Right atrium auricular region (tissue), 2 donors: ENCODE measurements at places on chromosomes 7 and 10.
A peak's percentile ranks its signal among the peaks of the same experiment; 100 is the strongest.

DNA sequence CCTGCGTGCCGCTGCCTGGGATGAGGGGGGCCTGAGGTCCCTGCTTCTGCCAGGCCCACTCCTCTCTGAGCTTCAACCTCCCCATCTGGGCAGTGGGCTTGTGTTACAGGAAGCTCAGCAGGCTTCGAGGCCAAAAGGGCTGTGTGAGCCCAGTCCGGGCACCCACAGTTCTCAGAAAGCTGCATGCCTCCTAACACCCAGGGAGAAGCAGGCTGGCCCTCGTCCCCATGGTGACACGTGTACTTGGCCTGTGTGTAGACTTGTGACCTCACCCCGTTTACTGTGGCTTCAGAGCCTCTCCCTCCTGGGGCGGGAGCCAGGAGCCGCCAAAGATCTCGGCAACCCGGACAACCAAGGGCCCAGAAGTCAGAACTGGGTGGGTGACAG, 2.2 kb upstream of the GRIFIN start:
- peak overlapping the region; percentile 22 for H3K4me3 ChIP-seq
- H3K4me1 ChIP-seq, result no peaks in the 10 kb centered on the region
- peak; percentile 85 for DNase-seq
- H3K27ac ChIP-seq, result no peak overlapping the region
- H3K36me3 ChIP-seq, result no peaks in the 10 kb centered on the region

GRCh38 chr10:93131986-93132385, 58.3 kb downstream of the CYP26A1 start:
- no peaks in the 10 kb centered on the region for H3K36me3 ChIP-seq
- no peak overlapping the region for H3K4me3 ChIP-seq
- H3K4me1 ChIP-seq, result no peaks in the 10 kb centered on the region
- no peak overlapping the region for H3K27ac ChIP-seq
- no peak for DNase-seq

DNA sequence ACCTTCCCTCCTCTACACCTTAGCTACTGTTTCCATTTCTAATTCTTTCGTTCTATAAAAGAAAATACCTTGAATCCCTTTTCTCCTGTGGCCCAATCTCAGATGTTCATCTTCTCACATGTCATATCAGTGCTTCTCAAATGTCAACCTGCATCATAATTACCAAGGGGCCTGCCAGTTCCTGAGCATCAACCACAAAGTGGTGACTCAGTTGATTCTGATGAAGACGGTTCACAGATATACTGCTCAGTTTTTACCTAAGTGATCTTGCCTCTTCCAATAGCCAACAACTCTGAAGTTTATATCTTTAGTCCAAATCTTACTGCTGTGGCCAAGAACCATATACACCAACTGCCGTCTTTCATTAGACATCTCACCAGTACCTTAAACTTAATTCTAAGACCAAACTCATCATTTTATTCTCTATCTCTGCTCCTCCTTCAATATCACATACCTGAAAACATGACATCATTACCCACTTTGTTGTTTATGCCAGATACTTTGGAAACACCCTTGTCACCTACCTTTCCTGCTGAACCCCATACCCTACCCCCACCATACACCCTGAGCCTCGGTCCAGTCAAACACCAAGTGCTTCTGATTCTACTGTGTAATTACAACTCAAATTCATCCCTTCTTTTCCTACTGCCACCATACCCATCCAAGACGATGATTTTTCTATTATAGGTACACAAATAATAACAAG, 115.5 kb downstream of the LMBR1 start:
- no peaks in the 10 kb centered on the region for H3K4me1 ChIP-seq
- no peak for DNase-seq
- no peaks in the 10 kb centered on the region for H3K36me3 ChIP-seq
- H3K27ac ChIP-seq, result no peak overlapping the region
- H3K4me3 ChIP-seq, result no peak overlapping the region
- no peaks in the 10 kb centered on the region for H3K27me3 ChIP-seq

DNA sequence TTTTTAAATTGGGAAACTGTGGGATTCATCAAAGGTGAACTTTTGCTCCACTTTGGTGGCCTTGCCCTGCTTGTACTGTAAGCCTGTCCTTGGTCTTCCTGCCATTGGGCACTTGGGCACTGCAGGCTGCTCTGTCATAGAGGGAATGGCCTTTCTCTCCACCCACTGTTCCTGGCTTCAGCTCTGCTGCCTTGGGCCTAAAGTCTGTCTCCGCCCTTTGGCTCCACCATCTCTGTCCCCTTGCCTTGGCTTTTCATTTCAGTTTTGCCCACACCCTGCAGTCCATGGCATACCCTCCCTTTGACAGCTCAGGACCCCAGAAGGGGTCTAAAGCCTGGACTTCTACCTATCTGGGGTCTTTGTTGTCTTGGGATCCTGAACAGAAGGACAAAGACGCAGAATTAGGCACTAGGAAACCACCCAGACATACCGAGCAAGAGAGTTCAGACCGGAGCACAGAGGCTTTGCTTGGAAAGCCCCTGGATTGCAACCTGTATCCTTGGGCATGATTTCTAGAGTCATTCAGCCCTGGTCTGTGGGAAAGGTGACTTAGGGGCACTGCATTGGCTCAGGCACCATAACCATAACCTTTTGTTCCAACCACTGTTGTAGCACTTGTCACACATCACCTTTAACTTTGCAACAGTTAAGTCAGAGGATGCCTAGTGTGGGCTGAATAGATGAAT, 5.2 kb upstream of the ARHGAP22 start:
- peaks cover 6% of the 10 kb centered on the region for H3K4me1 ChIP-seq
- no peaks in the 10 kb centered on the region for H3K27me3 ChIP-seq
- no peaks in the 10 kb centered on the region for H3K36me3 ChIP-seq
- H3K27ac ChIP-seq, result no peak overlapping the region
- DNase-seq, result no peak

DNA sequence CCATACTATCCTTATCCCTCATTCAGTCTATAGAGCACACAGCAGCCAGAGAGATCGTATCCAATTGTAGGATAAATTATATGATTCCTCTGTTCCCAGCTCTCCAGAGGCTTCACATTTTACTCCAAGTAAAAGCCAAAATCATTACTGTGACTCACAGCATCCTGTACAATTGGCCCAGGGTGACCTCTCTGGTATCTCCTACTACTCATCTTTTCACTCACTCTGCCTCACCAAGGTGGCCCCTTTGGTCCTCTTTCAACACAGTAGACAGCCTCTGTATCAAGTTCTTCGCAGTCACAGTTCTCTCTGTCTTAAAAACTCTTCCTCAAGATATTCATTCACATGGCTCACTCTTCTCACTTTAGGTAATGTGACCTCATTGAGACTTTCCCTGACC, 72.6 kb upstream of the LSM8 start:
- no peaks in the 10 kb centered on the region for H3K27me3 ChIP-seq
- H3K4me1 ChIP-seq, result no peaks in the 10 kb centered on the region
- H3K27ac ChIP-seq, result no peak overlapping the region
- H3K36me3 ChIP-seq, result no peaks in the 10 kb centered on the region

- DNase-seq, result no peak
- no peaks in the 10 kb centered on the region for H3K27me3 ChIP-seq
- H3K36me3 ChIP-seq, result no peaks in the 10 kb centered on the region
Observed at GRCh38 chr7:156438011-156438410, 202.6 kb upstream of the RNF32 start.

DNA sequence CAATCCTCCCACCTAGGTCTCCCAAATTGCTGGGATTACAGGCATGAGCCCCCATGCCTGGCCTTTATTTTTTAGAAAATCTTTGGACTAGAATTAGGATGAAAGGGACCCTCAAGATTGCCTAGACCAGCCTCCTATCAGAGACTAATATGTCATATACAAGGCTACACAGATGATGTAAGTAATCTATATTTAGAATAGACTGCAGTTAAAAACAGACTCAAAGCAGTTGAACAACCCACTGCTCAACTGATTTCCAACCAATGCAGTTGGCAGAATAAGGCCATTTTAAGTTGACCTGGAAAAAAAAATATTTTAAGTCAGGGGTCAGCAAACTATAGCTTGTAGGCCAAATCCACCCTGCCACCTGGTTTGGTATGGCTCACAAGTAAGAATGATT, 27.7 kb downstream of the PSPH start:
- no peaks in the 10 kb centered on the region for H3K27me3 ChIP-seq
- no peaks in the 10 kb centered on the region for H3K36me3 ChIP-seq
- no peak overlapping the region for H3K27ac ChIP-seq
- H3K4me3 ChIP-seq, result no peak overlapping the region
- DNase-seq, result no peak
- no peaks in the 10 kb centered on the region for H3K4me1 ChIP-seq

- DNase-seq, result no peak
- H3K36me3 ChIP-seq, result no peaks in the 10 kb centered on the region
- H3K4me1 ChIP-seq, result no peaks in the 10 kb centered on the region
- no peaks in the 10 kb centered on the region for H3K27me3 ChIP-seq
- no peak overlapping the region for H3K4me3 ChIP-seq
Observed at GRCh38 chr7:87312215-87312865, 33.1 kb upstream of the CROT start.

DNA sequence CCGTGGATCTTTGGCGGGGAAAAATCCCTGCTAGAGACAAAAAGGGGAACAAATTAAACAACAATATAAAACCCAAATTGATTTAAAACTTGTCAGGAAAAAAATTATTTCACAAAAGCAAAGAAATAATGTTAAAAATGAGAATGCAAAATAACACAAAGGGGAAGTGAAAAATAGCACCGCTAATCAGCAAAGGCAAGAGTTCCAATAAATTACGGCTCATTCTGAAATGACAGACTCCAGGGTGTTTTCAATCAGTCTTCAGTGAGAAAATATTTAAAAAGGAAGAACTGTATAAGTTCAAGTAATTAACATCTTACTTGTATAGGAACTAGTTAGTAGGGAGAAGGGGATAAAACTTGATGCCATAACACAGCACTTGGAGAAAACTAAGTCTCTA, 336.8 kb downstream of the LRRTM3 start:
- H3K27ac ChIP-seq, result no peak overlapping the region
- no peak overlapping the region for H3K4me3 ChIP-seq
- DNase-seq, result no peak
- H3K4me1 ChIP-seq, result no peaks in the 10 kb centered on the region
- no peaks in the 10 kb centered on the region for H3K27me3 ChIP-seq

DNA sequence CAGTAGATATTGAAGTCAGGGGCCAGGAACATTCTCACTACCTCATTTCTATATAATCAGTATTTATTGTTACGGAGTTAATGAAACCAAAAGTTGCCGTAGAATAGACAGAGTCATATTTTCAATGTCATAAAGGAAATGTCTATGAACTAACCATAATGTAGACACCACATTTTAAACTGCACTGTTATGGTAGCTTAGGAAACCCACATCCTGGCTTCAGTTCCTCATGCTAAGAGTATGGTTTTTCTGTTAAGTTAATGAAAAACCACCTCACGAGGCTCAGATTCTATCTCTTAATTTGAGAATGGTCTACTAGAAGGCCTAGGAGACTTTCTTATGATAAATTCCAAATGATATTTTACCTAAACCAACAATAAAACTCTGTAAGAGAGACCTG, 166.5 kb downstream of the TMEM26 start:
- no peak overlapping the region for H3K4me3 ChIP-seq
- no peak for DNase-seq
- no peaks in the 10 kb centered on the region for H3K4me1 ChIP-seq

GRCh38 chr10:98433371-98433770, 13.4 kb downstream of the HPS1 start:
- no peak overlapping the region for H3K4me3 ChIP-seq
- peaks cover 5% of the 10 kb centered on the region for H3K4me1 ChIP-seq
- H3K36me3 ChIP-seq, result peaks cover 64% of the 10 kb centered on the region
- H3K27me3 ChIP-seq, result no peaks in the 10 kb centered on the region
- no peak for DNase-seq
- H3K27ac ChIP-seq, result no peak overlapping the region

DNA sequence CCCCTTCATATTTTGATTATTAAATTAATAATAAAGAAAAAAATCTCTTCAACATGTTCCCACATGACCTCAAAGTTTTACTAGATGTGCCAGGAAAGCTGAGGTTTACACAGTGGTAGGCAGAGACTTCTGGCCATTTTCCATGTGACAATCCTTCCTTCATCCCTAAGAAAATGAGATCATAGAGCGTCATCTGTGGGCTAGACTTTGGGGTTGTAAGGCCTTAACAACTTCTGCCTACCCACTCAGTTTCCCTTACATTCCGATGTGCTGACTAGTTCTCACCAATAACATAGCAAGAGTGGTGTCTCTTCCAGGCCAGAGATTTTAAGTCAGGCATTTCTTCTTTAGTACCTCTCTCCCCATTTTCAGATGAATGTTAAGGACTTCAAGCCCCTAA, 171.1 kb upstream of the PHF14 start:
- H3K27ac ChIP-seq, result no peak overlapping the region
- no peaks in the 10 kb centered on the region for H3K36me3 ChIP-seq
- no peaks in the 10 kb centered on the region for H3K4me1 ChIP-seq
- DNase-seq, result no peak
- H3K27me3 ChIP-seq, result no peaks in the 10 kb centered on the region
